Erythroblast (primary cell): ENCODE measurements at places on chromosomes 7 and 10.

- DNase-seq, result no peak
Measured at GRCh38 chr10:89591111-89591795, 53.8 kb downstream of the PANK1 start.

DNA sequence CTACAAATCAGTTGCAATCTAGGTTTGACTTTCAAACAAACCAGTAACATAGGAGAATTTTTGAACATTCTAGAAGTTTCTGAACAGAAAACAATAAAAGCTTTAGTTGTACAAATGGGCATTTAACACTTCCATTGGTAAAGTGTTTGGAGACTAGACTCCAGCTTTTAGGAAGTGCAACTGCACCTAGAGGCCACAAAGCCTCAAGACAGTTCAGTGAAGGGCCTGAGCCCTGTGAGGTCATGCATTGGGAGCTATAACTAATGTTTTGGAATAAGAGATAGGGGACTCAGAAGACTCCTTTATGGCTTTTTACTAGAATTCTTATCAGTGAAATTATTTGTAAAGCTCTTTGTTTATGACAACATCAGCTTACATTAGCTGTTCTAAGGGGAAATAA is 3.0 kb upstream of the EPHB6 start:
- DNase-seq, result no peak

DNA sequence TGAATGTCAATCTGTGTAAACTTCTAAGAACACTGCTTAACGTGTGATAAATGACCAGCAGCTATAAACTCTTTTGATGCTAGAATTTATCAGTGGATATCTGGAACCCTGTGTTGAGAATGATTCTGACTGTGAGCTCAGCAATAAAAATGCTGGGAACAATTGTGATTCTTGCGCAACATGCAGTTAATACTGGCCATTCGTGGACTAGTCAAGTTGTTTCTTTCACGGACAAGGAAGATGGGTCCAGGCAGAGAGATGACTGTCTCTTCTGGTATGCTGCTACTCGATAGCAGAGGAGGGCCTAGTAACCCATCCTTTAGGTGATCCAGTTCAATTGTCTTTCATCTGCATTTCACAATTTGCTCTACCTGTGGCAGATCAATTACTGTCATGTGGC is 394.8 kb upstream of the IGFBP3 start:
- no peak for DNase-seq

- DNase-seq, result no peak
Measured at GRCh38 chr7:30900053-30900452, 11.6 kb upstream of the AQP1 start.

DNA sequence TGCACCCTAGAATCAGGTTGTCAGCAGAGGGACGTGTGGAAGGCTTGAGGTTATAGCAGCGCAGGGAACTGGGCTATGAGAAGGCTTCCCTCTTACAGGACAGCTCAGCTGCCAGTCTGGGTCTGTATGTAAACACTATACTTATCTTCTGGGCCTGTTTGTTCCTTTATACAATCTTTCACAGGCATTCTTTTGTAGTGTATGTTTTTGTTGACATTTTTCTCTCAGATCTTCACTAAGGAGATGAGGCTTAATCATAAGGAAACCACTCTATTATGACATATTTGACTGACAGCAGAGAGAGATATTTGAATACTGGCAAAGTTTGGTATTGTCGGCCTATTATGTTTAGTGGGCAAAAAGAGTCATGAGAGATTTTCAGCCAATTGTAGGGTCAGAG is 929 bp downstream of the GBF1 start:
- DNase-seq, result peak; percentile 61

GRCh38 chr7:98619450-98620321 is 2.6 kb downstream of the NPTX2 start:
- no peak for DNase-seq

- peak; percentile 98 for DNase-seq
Measured at GRCh38 chr7:65872776-65873581, at the start of gene VKORC1L1. Gene VKORC1L1 (plus strand): TSS chr7:65873074. CDS start chr7:65873372, 298 bp downstream.

- DNase-seq, result peak; percentile 12
Measured at GRCh38 chr7:86904949-86905834, 154.3 kb downstream of the ELAPOR2 start.

GRCh38 chr7:151038951-151039849 is 9.1 kb upstream of the ASIC3 start:
- peak; percentile 97 for DNase-seq

DNA sequence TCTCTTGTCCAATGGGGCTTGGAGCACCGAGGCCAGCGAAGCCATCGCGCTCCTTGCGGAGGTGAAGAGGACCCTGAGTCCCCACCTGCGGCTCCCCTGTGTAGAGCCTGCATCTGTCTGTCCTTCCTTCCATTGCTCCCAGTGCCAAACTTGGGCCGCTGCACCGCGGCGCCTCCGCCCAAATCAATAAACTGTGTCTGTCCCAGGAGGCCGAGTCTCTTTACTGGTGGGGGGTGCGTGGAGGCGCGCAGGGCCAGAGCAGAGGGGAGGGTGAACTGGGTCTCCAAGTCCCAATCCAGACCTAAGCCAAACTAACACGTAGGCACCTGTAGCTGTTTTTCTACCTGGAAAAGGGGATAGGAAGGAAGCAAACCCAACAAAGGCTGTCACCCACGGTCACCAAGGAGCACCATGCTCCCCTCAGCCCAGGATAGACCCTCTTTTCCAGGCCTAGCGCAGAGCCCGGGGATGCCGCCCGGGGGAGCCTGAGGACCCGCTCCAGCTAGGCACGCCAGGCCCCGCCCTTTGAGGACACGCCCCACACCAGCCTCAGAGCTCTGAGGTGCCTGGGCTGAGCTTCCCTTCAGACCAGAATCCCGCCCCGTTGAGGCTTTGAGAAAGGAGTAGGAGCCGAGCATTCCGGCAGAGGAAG is 1.2 kb upstream of the CHAT start:
- peak; percentile 6 for DNase-seq

DNA sequence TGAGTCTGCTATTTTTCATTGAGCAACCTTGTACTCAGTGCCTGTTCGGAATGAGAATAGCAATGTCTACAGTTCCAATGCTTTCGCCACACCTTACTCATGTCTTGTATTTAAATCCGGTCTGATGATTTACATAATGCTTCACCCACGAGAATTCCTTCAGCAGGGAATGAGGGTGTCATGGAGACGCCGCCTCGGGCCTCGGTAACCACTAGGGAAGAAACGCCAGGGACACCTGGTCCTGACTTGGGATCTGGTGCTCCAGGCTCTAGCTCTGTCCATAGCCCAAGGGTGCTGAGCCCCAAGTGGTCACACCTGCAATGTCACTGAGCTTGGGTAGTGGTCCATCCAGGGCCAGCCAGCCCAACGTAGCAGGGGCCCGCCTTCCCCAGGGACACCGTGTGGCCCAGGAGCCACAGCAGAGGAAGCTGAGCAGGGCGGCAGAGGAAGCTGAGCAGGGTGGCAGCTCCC is 37.4 kb downstream of the PRKAG2 start:
- DNase-seq, result no peak

DNA sequence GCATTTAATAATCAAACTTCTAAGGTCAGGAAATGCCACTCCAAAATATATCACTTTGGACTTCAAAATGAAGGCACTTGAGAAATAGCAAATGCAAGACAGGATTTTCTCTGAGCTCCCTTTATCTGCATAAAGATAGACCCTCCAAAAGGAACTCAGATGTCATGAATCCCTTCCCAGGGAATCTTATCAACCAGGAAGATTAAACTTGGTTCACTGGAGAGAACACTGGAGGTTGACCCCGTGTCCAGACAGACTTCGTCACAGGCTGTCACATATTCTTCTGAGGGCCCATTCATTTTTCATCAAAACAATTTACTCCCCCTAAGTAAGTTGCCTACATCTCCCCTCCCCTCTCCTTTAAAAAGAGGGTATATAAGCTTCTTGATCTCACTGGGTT is 21.2 kb downstream of the IFIT3 start:
- DNase-seq, result no peak

DNA sequence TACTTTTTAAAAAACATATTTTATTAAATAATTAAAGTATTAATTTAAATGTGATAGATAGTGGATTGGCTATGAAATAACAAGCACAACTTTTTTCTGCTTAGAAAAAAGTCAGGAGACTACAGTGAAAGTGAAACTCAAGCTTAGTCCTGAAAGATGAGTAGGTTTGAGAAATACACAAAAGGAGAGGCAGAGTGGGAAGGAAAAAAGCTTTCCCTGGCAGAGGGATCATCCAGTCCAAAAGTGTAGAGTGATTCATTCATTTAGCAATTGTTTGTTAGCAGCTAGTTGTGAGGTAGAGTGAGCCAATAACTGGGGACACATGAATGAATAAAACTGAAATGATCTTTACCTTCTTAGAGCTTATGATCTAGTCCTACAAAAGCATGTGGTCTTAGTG is 93.5 kb downstream of the FOXP2 start:
- DNase-seq, result no peak

GRCh38 chr10:133204226-133205015 is 25.6 kb upstream of the UTF1 start:
- DNase-seq, result no peak

DNA sequence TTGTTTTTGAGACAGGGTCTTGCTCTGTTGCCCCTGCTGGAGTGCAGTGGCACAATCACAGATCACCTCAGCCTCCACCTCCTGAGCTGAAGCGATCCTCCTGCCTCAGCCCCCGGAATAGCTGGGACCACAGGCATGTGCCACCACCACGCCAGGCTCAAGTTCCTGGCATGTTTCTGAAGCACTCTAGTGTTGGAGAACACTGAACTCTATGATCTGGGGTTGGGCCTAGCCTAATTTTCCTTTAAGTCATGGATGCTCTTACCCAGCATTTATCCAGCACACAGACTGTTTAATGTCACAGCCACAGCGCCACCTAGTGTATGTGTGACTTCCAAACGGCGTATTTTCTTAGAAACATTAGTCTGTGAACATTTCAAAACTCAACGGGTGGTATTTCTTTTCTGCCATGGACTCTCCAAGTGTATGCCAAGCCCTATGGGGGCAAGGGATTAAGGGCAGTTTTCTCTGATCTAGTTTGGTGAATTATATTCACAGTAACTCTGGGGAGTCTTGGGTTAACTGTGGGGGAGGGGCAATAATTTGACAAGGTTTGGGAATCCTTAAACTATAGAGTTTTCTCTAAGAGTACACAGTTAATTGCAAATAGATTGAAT is 91.8 kb downstream of the CREM start:
- DNase-seq, result peak; percentile 83

DNA sequence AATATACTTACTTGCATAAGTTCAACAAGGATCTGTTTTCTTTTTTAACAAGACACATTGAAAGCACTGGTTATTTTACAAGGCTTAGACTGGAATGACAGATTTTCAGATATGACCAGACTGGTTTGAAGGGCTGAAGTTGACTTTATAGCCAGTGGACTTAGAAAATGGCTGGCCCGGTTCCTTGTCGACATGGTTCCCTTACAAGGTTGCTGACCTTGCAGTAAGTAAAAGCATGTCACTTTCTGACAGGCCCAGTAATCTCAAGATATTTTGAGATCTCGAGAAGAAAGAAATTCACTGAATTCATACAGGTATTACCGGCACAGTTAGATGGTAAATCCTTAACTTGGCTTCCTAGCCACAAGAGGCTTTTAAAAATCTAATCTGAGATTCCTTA is 136.5 kb downstream of the COBL start:
- no peak for DNase-seq

- DNase-seq, result no peak
Measured at GRCh38 chr7:1716263-1717094, 46.4 kb downstream of the ELFN1 start.
